ENCODE measurements at places on chromosomes 6 and 20.
A peak's percentile ranks its signal among the peaks of the same experiment; 100 is the strongest.

- DNase-seq = no peak
These were observed 62.1 kb upstream of the CNKSR3 start for GRCh38 chr6:154572556-154572955.

DNA sequence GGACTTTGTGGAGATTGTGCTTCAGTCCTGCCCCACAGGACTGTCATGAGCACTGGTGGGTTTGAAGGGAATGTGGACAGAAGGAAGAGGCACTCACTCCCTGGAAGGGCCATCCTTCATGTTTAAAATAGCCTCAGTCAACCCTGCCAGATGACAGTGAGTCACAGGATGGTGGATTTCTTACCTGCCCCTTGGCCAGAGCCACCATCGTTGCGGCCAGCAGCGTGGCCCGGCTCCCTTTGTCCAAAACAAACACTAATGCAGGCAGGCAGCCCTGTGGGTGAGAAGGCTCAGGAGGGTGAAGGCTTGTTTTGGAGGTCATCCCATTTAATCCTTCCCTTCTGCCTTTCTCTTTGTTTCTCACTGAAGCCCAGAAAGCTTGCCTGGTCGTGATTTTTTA is 422.7 kb downstream of the CD83 start:
- no peak for DNase-seq

DNA sequence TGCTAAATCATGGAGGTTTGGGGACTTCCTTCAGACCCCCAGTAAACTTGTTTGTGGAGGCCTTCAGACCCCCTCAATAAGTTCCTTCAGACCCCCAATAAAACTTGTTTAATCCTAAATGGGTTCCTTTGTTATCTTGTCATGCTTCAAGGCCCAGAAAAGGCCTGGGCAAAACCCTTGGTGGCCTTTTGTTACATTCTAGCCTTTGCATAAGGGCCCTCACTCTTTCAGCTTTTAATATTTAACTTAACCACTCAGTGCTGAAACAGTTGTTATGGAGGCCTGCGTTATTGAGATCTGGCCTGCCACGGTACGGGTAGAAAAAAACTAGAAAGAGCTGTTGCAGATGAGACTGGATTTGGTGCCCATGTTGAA is 4.3 kb upstream of the DYNLRB1 start:
- DNase-seq = no peak

- no peak for DNase-seq
These were observed 42.8 kb upstream of the HFE start for GRCh38 chr6:26044140-26045064.

DNA sequence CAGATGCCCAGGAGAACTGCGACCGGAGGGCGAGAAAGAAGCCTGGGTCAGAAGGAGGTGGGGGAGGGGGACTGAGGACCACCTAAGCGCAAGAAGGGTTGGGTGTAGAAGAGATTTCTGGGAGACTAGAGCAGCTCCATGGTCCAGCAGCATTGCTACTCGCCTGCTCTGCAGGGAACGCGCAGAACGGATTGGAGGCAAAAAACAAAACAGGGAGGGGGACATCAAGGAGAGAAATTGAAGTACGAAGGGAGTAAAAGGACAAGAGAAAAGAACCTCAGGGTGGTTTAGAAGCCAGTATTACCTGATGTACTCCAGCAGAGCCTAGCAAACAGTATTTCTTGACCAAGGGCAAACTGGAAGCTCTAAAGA is 537 bp upstream of the GABBR1 start:
- DNase-seq = no peak

DNA sequence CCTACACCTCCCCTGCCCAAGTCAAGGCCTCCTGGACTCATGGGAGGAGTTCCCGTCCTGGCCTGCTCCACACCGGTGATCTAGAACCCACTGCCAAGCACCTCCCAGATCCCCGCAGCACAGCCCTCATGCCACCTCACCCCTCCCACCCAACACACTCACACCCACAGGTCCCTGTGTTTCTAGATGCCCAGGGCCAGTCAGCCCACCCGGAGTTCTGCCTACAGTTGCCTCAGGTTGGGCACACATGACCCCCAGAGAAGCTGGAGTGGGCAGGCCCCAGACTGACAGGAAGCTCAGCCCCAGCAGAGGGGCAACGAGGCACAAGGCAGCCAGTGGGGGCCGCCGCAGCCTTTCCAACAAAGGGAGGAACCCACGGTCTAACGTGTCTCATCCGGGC is 29.6 kb downstream of the RRBP1 start:
- no peak for DNase-seq

DNA sequence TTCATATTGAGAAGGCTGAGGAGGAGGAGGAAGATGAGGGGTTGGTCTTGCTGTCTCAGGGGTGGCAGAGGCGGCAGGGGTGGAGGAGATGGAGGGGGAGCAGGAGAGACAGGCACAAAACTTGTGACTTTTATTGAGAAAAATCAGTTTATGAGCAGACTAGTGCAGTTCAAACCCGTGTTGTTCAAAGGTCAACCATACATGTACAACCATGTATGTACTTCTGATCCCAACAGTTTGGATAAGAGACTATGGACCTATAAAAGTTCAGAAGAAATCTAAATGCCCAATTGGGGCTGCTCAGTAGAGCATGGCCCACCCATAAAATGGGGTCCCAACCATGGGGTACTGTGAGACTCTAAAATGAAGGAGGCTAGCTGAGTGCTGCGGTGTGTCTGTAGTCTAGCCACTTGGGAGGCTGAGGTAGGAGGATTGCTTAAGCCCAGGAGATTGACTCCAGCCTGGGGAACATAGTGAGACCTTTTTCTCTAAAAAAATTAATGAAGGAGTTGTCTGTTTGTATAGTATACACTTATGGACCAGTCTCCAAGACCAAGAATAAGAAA is 7.6 kb upstream of the SLC22A7 start:
- DNase-seq = no peak

GRCh38 chr20:38377039-38377685 is 30.9 kb downstream of the LBP start:
- DNase-seq = no peak

DNA sequence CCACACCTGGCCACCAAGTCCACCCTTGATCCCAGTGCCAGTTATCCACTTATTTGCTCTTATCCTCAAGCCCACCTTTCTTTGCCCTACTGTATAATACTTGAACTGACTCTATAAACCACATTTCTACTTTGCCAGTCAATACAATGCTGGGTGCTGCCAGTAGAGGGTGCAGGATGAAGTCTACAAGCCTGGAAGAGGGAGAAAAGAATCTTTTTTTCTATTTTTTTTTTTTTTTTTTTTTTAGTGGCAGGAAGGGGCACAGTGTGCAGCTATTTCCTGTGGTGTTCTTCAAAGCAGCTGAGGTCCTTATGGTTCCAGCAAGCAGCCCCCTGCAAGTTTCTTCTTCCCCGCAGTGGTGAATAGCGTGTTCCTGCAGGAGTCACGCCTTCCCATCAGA is 22.2 kb upstream of the GABRR1 start:
- no peak for DNase-seq

GRCh38 chr6:21341910-21342309 is 251.6 kb upstream of the SOX4 start:
- no peak for DNase-seq

DNA sequence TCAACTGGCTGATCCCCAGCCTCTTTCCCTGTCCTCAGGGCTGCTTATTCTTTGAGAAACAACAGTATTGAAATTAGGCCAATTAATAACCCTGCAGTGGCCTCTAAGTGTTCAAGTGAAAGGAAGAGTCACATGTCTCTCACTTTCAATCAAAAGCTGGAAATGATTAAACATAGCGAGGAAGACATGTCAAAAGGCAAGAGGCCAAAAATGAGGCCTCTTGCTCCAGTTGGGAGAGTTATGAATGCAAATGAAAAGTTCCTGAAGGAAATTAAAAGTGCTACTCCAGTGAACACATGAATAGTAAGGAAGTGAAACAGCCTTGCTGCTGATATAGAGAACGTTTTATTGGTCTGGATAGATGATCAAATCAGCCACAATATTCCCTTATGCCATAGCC is 131.5 kb downstream of the MACROD2 start:
- DNase-seq = no peak

- DNase-seq = no peak
These were observed 112.2 kb upstream of the LAMP5 start for GRCh38 chr20:9402141-9402540.

GRCh38 chr6:126054258-126054702 is 67.9 kb downstream of the TRMT11 start:
- no peak for DNase-seq

- DNase-seq = no peak
These were observed 655.0 kb upstream of the HS3ST5 start for GRCh38 chr6:114997813-114998292.

GRCh38 chr6:3585320-3585935 is 128.6 kb upstream of the SLC22A23 start:
- no peak for DNase-seq

DNA sequence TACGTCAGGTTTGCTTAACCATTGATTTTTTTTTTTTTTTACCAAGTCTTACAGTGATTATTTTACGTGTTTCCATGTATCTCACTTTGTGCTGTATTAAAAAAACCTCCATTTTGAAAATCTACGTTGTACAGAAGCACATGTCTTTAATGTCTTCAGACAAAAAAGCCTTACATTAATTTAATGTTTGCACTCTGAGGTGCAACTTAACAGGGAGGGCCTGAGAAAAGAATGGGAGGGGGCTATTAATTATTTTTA is 8.4 kb downstream of the LOC128125822 start:
- no peak for DNase-seq

- no peak for DNase-seq
These were observed 32.4 kb downstream of the TAF11 start for GRCh38 chr6:34855463-34855862.

DNA sequence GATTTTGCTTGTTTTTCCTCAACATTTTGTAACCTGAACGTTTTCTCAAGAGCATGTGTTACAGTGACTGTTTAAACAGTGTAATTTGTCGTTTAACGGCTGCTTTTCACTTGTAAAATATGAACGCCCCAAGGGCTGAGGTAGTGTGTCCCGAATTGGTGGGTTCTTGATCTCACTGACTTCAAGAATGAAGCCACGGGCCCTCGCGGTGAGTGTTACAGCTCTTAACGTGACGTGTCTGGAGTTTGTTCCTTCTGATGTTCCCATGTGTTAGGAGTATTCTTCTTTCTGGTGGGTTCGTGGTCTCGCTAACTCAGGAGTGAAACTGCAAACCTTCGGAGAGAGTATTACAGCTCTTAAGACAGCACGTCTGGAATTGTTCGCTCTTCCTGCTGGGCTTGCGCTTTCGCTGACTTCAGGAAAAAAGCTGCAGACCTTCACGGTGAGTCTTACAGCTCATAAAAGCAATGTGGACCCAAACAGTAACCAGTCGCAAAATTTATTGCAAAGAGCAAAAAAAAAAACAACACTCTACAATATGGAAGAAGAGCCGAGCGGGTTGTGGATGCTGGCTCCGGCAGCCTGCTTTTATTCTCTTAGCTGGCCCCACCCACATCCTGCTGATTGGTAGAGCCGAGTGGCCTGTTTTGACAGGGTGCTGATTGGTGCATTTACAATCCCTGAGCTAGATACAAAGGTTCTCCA is 25.1 kb upstream of the TRIM27 start:
- no peak for DNase-seq

DNA sequence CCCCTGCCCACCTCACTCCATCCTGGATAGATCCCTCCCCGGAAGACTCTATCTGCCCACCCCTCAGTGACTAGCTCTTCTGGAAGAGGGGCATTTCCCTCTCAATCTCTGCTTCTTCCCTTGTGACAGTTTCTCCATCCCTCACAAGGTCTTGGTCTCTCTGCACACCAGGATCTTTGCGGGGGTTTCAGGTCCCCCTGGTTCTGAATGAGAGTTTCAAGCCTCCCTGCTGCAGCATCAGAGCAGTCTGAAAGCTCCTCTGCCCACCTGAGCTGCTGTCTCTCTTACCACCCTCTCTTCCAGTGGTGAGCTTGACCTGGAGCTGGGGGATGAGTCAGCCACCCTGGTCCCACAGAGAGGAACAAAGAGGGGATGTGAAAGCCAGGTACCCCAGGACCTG is 24.4 kb downstream of the TNXB start:
- no peak for DNase-seq

- DNase-seq = no peak
These were observed 20.6 kb downstream of the RMND1 start for GRCh38 chr6:151431337-151431736.

- DNase-seq = peak; percentile 2
These were observed 487.9 kb downstream of the RFPL4B start for GRCh38 chr6:112835078-112835477.

GRCh38 chr6:127090051-127090450 is 28.4 kb upstream of the RSPO3 start:
- DNase-seq = no peak

DNA sequence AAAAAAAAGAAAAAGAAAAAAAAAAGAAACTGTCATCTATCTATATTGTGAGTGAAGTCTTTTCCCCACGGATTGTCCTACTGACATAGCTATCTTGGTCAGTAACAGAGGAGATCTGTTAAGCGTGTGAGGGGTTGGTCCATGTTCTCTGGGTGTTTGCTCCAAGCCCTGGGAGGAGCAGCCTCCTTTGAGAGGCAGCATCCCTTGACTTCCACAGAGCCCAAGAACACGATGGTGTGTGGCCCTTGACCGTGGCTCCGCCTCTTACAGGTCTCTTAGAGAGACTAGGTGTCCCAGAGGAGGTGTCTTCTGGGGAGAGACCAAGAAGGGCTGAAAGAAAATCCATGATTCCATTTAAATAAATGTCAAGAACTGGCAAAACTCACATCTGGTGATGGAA is 60.1 kb upstream of the GTSF1L start:
- no peak for DNase-seq

GRCh38 chr6:30071081-30071818 is 4.3 kb downstream of the PPP1R11 start:
- DNase-seq = no peak

DNA sequence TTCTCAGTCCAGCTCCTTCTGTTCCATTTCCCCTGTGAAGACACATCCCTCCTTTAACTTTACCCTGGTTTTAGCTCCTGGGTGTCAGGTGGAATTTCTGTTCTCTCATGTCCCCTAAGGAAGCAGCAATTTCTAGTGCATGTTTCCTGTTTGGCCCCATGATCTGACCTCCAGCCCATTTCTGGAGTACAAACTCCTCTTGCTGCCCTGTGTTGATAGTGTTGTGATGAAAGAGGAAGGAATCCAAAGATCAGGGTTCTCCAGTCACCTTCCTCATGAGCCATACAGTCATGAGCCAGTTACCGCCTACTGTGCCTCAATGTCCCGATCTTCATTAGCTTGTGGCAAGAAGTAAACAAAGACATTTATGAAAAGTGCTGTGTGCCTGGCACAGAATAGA is 97.4 kb downstream of the PHACTR1 start:
- no peak for DNase-seq

DNA sequence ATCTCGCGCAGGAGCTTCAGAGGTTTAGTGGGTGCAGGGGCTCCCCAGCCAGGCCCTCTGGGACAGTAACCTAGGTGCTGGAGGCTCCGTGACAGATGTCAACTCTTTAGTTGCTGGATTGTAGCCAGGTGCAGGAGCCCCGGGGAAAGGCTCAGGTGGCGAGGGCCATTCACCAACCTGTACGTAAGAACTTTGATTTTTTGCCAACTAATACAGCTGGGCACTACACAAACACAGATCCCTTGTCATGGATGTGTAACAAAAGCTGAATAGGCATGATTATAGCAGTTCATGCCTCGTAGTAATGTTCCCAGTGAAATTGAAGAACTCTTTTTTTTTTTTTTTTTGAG is 82.6 kb downstream of the CDC5L start:
- DNase-seq = no peak

- DNase-seq = no peak
These were observed 112.6 kb downstream of the SASH1 start for GRCh38 chr6:148455225-148455624.

Measured in occipital lobe (tissue), 3 donors.